Sciatic nerve (tissue), 2 donors: ENCODE measurements at places on chromosomes 13 and 19. TPM values are rescaled to one million over a fixed set of nuclear protein-coding genes. Genes with fewer than 3 reads are reported as not detected.

The AP1M2 gene
- total RNA-seq, result not detected

The ERICH6B gene
- not detected for total RNA-seq

The CYP2F1 gene
- not detected for total RNA-seq

The NLRP4 gene
- not detected for total RNA-seq

The CABP5 gene
- not detected for total RNA-seq

The SGCG gene
- total RNA-seq, result 1.3 TPM

The ZNF682 gene
- total RNA-seq, result 6.1 TPM

The BORCS8 gene
- total RNA-seq, result 28.6 TPM

The EIF3K gene
- total RNA-seq, result 168 TPM

The PARP4 gene
- total RNA-seq, result 49.0 TPM

The ZFP14 gene
- total RNA-seq, result 11.5 TPM

The CCDC169 gene
- 0.89 TPM for total RNA-seq

The ANKRD24 gene
- total RNA-seq, result 1.3 TPM

The CCDC124 gene
- total RNA-seq, result 55.1 TPM

The ZSCAN22 gene
- total RNA-seq, result 4.5 TPM
